ENCODE measurements at places on chromosomes 5 and 9. TPM values are rescaled to one million over a fixed set of nuclear protein-coding genes. Genes with fewer than 3 reads are reported as not detected.

The FGF1 gene
- not detected for total RNA-seq

The RPL35 gene
- total RNA-seq, result 1,411 TPM

The LHX3 gene
- not detected for total RNA-seq

The CFAP157 gene
- total RNA-seq, result 0.23 TPM

DNA sequence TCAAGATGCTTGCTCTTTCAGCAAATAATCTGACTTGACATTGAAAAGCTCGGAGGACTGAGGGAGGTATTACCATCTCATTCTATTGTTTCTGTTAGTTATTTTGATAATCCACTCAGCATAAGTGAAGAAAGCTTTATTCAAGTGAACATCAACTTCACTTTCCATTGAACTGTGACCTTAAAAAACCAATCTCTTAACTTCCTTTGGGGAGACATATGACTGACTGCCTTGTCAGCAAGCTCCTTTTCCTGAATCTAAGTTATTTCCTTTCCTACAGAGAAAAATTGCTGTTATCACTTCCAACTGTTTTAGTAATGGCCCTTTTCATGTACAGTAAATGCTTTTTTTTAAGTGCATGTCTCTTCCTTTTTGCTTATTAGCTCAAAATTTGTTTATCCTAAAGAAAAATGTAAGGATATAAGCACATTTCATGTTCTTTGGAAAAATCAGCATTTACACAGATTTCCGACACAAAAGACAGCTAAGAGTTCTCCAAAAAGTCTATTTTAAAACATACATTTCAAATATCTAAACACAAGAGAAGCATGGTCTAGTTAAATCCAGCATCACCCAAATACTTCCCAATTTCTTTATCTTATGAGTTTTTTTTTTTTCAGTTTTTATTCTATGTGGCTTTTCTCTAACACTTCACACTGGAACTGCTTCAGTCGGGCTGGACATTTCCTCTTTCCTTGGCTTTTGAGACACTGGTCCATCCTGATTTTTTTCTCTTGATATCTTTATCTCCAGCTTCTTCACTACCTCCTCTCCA, 117.9 kb upstream of the DAB2 start:
- no peak for DNase-seq

DNA sequence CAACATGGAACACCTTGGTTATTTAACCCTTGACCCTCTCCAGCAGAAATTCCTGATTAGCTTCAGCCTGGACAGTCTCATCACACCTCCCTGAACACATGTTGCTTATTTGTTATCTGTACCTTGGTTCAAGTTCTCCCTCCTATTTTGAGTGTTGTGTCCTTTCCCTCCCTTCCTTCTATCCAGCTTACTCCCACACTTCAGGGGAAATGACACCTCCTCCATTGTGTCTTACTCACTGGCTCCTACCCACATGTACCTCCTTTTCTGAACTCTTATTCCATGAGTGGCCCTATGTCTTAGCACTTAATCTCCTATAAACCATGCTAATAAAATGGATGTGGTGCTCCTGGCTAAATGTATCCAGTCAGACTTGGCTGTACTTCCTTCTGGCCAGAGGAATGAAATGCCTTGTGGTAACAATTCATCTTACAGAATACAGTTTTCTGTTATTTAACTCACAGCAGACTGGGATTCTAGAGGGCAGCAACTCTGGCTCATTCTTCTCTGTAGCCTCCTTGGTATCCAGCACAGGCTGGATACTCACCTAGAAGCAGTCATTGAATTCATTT, 11.2 kb downstream of the LIX1 start:
- no peak for DNase-seq

GRCh38 chr5:62778316-62779009, 199.8 kb downstream of the LRRC70 start:
- DNase-seq, result no peak

DNA sequence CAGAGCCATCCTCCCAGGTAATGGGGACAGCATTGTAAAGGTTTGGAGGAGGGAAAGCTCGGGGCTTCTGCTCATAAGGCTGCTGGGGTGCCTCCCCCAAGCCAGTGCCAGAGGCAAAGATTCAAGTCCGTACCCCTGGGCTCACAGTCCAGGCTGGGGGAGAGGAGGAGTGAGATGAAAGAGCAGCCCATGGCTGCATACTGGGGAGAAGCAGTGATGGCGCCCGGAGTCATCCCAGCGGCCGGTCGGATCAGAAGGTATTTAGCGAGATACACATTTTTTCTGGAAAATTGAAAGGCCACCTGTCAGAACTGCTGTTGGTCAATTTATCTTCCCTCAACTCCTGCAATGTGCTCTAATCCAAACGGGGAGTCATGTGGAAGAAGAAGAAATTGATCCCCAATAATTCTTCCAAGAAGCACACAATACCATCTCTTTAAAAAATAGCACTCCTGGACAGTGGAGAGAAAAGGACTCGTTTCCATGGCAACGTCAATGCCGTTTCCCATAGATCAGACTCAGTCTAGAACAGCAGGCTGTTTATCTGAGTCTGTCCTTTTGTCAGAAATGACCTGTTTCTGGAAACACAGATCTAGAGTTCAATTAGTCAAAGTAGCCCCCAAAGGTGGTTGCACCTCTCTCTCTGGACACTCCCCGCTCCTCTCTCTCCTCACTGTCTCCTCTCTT, 65.9 kb downstream of the NSG2 start:
- no peak for DNase-seq

DNA sequence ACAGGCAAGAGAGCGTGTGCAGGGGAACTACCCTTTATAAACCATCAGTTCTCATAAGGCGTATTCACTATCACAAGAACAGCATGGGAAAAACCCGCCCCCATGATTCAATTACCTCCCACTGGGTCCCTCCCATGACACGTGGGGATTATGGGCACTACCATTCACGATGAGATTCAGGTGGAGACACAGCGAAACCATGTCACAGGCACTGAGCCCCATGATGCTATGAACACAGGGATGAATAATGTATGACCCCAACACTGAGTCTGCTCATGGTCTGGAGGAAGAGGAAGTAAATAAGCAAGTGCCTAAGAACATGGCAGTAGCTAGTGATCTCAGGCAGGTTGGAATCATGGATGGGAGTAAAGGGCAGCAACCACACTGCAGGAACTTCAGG, 281.0 kb upstream of the ZNF462 start:
- DNase-seq, result no peak
